ENCODE measurements at places on chromosomes 7 and 10. TPM values are rescaled to one million over a fixed set of nuclear protein-coding genes. Genes with fewer than 3 reads are reported as not detected.

GRCh38 chr10:61834519-61834918 lies 67.0 kb upstream of the ARID5B start:
- DNase-seq: no peak

TMEM225B gene
- 0.52 TPM for total RNA-seq

- no peak for DNase-seq
These were observed 61.9 kb downstream of the PARD3 start for GRCh38 chr10:34753014-34753757.

DNA sequence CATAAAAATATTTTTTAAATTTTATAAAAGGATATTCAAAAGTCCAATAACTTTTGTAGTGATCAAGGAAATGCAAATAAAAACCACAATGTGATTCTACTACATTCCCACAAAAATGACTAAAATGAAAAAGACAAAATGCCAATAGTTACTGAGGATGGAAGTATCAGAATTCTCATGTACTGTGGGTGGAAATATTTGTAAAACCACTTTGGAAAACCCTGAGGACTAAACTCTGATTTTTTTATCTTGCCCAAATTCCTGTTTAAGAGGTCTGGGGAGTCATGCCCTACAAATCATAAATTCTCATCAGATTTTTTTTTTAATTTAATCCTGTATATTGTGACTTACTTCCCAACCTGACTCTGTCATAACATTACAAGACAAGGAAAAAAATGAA lies 9.8 kb upstream of the SEMA3D start:
- DNase-seq: no peak

DNA sequence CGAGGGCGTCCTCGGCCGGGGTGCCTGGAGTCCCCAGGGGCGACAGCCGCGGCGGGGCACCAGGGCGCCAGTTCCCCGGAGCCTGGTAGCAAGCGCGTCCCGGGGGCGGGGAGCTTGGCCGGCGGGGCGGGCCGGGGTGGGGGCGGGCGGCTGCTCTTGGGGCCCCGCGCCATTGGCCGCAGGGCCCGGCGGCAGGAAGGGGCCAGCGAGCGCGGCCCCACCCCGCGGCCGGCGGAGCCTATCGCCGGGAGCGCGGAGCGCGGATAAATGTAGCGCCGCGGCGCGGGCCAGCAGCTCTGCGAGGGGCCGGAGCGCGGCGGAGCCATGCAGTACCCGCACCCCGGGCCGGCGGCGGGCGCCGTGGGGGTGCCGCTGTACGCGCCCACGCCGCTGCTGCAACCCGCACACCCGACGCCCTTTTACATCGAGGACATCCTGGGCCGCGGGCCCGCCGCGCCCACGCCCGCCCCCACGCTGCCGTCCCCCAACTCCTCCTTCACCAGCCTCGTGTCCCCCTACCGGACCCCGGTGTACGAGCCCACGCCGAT lies at the start of gene HHEX:
HHEX (plus strand) TSS at position 293 of the 548 bp plus-strand sequence; CDS start at position 325, 32 bp downstream.
- DNase-seq: peak; percentile 84

DNA sequence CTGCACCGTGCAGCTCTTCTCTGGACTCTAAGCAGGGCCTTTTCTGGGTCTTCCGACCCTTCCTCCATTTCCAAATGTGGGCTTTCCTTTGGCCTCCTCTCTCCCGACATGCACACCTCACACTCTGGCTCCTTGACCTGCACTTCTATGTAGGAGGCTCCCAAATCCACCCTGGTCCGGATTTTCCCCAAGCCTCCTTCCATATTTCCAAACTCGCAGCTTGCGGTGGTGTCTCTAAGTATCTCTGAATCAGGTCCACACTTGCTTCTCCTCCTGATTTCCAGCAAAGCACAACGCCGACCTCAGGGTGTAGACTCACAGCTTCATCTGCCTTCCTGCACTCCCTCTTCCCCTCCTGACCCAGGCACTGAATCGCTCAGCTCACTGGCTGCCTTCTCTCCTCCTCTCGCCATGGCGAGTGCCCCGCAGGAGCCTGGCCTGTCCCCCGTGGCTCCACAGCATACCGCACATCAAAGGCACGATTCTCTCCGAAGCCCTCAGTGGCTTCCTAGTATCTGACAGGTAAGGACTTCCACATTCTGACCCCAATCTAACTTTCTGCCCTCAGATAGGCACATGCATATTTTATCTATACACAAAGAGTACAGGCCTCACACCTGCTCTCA lies 27.8 kb downstream of the DIP2C start:
- no peak for DNase-seq

SDHAF3 gene
- 6.5 TPM for total RNA-seq

GRCh38 chr7:24328050-24328449 lies 44.1 kb downstream of the NPY start:
- DNase-seq: no peak

HOXA2 gene
- total RNA-seq: 4.7 TPM

DNA sequence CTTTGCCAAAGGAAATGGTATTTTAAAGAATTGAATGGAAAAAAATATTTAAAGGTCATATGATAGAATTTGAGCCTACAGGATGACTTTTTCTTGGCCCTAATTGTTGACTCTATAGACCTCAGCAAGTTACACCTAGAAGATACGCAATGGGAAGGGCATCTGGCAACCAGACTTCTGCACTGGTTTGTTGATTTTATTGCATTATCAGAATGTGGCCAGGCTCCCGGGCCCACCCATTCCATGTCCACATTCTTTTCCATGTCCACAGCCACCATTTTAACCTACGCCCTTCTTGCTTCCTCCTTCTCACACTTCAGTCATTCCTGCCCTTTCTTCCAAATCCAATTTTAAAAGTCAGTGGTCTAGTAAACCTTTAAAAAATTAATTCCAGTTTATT lies 738.4 kb downstream of the SUGCT start:
- no peak for DNase-seq

NACAD gene
- 15.7 TPM for total RNA-seq

DNA sequence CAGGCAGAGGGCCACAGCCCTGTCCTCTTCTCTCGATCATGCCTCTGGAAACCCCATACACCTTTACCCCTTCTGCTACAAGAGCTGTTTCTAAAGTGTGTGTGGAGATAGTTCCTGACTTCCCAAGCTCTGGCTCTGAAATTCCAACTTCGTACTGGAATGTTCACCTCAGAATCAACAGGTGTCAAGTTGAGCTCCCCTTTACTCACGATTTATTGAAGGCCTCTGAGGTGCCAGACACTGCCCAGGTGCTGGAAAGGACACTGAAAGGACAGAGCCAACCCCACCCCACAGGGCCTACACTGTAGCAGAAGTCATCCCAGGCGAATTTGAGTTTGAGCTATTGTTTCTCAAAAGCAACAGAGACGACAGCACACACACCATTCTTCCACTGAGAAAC lies 209.9 kb upstream of the FRMD4A start:
- DNase-seq: no peak

TAF5 gene
- 2.2 TPM for total RNA-seq

GRCh38 chr10:46559231-46559671 lies 2.8 kb upstream of the GPRIN2 start:
- peak; percentile 33 for DNase-seq

DNA sequence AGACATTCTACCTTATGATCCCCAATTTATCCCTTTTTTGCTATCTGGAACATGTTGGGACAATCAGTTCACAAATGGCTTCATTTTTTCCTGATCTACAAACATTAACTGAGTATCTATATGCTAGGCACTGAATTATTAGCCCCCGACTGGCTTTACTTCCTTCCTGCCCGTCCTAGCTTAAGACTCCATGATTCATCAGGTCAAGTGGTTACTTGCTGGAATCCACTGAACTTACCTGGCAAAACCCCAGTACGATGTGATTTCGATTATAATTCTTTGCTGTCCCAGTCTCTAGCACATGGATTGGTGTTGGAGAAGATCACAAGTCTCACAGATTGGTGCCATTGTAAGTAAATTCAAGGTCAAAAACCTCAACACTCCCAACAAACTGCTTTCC lies 77.1 kb downstream of the ORC5 start:
- no peak for DNase-seq

DNA sequence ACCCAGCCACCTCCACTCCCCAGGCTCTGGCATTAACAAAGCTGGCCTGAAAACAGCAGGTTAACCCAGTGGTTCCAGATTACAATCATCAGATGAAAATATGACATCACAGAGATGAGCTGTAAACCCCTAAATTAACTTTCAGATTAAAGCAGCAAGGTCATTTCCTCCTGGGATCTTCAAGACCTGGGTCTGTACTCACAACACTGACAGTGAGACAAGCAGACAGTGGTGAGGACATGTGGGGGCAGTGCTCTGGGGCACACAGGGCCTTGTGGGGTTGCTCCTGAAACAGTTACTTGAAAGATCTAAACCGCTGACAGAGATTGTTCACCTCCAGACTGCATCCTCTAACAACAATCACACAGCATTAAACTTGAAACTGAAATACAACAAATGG lies 134.1 kb downstream of the ZNF438 start:
- DNase-seq: no peak

- DNase-seq: no peak
These were observed 10.3 kb upstream of the IFIT1B start for GRCh38 chr10:89367529-89367928.

DNA sequence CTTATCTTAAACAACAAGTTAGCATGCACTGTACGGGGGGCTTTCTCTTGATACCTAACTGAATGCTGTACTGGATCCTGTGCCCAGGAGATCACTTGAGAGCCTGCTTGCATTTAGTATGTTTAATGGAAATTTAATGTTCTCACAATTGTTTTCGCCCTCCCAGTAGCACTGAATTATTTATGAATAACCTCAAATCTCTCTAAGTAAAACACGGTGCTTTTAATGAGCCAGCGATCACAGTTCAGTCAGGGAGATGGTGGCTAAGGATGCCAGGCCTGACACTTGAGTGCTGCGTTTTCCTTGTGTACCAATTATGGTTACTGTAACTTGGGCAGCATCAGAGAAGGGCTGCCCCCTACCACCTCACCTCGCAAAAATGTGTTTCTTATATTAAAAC lies 115.5 kb upstream of the ADARB2 start:
- DNase-seq: no peak

ECHDC3 gene
- total RNA-seq: 7.3 TPM

DPP6 gene
- not detected for total RNA-seq

STEAP1 gene
- 41.1 TPM for total RNA-seq

GRCh38 chr10:61071580-61071979 lies 127.6 kb upstream of the RHOBTB1 start:
- DNase-seq: no peak

GRCh38 chr10:122468926-122469781 lies 7.8 kb downstream of the HTRA1 start:
- DNase-seq: no peak

DNA sequence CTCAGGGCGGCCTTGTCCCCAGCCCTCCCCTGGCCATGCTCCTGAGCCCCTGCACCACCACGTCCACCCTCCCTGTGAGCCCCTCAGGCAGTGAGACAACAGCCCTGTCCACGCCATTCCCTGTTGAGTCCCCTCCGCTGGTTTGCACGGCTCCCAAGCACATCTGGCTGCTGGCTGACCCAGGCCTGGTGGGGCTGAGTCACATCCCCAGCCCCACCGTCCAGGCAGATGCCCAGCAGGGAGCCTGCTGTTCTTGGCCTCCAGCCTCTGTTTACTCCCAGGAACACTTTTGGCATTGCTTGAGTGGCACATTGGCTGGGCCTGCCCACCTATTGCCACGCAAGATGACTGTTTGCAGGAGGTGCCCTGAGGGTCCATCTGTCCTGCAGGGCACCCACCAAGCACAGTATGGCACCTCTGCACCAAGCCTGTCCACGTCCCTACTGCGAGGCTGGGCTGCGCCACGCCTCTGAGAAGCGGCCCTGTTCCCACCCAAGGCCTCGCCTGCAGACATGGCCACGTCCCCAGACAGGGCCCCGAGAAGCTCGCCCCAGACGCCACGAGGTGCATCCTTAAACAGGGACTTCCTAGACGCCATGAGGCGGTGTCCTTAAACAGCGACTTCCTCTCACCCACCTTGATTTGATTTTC lies 48.4 kb upstream of the INPP5A start:
- DNase-seq: peak; percentile 76

GRCh38 chr7:32051128-32051527 lies 19.1 kb downstream of the PDE1C start:
- DNase-seq: no peak

DNA sequence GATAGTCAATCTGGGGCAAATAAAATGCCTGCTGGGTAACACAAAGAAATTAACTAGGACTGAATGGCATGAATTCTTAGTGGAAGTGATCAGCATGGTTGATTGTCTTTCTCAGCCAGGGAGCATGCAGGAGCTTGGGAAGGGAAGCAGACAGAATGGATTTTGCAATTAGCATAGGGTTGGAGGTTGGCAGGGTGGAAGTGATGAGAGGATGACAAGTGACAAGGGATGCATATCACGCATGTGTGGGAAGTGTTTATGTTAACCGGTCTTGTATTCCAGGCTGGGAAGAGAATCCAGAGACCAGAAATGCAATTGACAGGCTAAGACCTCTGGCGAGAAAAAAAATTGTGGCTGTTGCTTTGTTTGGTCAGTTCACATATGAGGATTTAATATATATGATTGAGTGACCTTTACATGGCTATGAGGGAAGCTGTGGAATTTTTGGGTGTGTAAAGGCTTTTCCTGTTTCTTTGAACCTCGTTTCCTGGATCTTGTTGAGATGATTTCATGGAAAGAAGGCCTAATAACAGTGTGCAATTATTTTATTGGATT lies 8.3 kb downstream of the MDFIC start:
- DNase-seq: no peak

DNA sequence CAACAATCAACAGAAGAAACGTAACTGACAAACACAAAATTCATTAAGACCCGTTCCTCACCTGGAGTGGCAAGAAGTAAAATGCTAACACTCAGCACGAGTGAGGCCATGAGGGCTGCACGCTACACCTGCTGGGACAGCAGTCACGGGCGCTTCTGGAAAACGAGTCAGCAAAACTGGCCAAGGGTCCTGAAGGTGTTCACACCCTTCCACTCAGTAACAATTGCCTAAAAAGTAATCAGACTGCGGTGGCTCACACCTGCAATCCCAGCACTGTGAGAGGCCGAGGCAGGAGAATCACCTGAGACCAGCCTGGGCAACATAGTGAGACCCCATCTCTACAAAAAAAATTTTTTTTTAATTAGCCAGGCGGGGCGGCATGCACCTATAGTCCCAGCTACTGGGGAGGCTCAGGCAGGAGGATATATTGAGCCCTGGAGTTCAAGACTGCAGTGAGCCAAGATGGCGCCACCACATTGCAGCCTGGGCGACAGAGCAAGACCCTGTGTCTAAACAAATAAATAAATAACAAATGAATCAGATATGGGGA lies 199.1 kb downstream of the MAD1L1 start:
- DNase-seq: no peak

GRCh38 chr10:58568428-58568935 lies 55.8 kb downstream of the BICC1 start:
- no peak for DNase-seq

DNA sequence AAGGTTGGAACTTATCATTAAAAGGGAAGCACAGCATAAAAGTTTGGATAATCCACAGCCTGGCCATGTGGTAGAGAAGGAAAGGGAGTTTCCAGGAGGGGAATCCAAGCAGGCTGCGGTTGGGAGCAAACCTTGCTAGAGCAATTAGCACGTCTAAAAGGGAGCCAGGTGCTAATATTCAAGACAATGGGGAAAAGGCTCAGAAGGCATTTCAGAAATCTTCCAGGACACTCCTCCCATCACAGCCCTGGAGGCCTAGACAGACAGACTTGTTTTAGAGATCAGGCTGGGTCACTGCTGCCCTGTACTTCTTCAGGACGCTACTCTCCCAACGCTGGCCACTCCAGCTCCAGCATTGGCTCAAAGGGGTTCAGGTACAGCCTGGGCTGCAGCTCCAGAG lies 96.2 kb upstream of the KAT6B start:
- DNase-seq: no peak

GDF10 gene
- 27.5 TPM for total RNA-seq

MCM10 gene
- total RNA-seq: 0.81 TPM

All from aorta (tissue), 5 donors.